ENCODE measurements at places on chromosomes 13 and 19.

DNA sequence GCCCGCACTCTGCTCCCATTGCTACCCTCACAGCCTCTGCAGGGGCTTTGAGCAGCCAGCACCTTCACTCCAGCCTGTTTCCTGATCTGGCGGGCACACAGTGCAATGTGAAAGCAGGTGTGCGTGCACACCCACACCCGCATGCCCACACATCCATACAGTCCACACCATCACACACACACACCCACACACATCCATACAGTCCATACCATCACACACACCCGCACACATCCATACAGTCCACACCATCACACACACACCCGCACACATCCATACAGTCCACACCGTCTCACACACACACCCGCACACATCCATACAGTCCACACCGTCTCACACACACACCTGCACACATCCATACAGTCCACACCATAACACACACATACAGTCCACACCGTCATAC lies 28.0 kb downstream of the PIAS4 start:
- DNase-seq, result no peak

GRCh38 chr19:11111771-11112144 lies 22.5 kb downstream of the LDLR start:
- DNase-seq, result no peak

GRCh38 chr13:41389580-41389979 lies 67.8 kb upstream of the RGCC start:
- DNase-seq, result no peak

DNA sequence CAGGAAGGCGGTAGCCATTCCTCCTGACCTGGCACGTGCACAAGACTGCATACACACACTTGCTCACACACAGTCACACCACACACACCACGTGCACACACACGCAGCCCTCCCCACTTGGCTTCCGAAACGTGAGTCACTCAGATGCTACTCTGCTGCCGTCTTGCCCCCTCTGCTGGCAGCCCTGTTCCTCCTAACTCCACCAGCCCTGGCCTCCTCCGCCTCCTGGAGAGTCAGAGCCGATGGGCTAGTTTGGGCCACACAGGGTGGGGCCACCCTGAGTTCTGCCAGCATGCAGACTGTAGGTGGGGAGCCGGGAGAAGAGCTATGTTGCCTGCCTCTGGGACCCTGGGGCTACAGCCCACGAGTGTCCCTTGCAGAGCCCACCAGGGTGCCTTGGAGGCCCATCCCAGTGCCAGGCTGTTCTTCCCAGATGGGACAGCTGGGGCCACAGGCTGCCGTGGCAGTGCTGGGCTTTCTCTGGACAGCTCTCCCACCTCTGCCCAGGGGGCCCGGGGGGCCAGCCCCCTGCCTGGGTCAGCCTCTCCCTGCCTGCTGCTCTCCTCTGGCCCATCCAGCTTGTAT lies 12.1 kb downstream of the PIN1 start:
- no peak for DNase-seq

DNA sequence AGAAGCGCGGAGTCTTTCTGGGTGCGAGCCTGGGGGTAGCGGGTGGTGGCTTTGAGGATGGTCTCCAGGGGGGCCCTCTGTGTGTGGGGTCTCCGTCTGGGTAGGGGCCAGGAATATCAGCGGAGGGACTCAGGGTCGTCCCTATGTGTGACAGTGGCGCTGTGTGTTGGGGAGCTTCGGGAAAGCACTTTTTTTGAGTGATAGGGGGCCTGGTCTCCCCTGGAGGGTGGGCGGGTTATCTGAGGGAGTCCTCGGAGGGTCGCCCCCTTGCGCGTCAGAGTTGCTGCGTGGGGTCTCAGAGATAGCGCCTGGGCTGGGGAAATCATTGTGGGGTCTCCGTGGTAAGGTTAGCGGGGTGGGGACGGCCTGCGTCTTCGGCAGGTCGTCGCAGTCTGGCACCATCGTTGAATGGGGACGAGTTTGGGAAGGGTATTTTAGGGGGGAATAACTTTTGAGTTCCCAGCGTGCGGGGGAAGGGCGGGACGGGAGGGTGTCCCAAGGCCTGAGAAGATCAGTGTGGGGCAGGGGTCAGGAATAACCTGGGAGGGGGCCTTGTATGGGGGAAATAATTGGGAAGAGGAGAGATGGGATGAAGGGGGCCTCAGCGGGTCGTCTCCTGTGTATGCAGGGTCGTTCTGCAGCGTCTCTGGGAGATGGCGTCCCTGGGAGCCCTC lies 857 bp downstream of the IER2 start:
- DNase-seq, result no peak

DNA sequence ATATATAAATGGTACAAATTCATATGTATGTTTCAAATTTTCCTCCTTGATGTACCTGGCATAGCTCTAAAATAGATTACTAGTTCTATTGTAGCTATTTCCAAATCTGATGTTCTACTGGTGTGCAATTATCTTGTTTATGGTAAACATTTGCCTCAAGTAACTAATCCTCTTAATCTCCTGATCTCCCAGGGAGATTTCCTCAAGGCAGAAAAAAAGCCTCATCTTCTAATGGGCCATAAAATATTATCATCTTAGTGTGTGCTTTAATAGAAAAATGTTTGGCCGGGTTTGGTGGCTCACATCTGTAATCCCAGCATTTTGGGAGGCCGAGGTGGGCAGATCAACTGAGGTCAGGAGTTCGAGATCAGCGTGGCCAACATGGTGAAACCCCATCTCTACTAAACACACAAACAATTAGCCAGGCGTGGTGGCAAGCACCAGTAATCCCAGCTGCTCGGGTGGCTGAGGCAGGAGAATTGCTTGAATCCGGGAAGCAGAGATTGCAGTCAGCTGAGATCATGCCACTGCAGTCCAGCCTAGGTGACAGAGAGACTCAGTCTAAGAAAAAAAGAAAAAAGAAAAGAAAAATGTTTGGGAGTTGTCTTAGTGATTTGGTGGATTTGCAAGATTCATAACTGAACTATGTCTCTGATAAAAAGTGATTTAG lies 498.9 kb upstream of the SLITRK5 start:
- DNase-seq, result no peak

DNA sequence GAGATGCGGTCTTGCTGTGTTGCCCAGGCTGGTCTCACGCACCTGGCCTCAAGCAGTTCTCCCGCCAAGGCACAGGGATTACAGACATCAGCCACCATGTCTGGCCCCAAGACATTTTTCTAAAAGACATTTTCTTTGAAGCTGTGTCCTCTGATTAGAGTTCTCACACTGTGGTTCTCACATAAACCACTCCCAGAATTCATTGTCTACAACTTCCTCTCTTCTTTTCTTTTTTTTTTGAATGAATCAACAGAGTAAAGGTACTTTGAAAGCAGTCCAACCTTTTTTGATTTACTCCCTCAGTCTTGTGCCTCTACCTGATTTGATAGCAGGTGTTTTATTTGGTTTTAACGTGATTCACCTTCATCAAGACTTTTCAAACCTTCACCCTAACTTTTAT lies 14.3 kb upstream of the SHD start:
- DNase-seq, result no peak

Measured in NCI-H1930 (cell line).